ENCODE measurements at places on chromosomes 1 and 21.

DNA sequence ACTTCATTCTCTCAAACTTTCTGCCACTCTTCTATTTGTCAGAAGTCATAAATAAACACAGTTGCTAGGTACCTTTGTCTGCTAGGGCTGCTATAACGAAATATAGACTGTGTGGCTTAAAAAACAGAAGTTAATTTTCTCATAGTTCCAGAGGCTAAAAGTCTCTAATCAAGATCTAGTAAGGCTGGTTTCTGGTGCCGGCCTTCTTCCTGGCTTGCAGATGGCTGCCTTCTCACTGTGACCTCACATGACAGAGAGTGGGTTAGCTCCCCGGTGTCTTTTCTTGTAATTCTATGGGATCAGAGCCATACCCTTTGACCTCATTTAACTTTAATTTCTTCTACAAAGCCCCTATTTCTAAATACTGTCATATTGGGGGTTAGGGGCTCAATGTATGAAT is 5.9 kb downstream of the PDC start:
- peak; percentile 37 for DNase-seq

GRCh38 chr1:75618382-75618781 is 7.5 kb upstream of the SLC44A5 start:
- DNase-seq, result no peak

DNA sequence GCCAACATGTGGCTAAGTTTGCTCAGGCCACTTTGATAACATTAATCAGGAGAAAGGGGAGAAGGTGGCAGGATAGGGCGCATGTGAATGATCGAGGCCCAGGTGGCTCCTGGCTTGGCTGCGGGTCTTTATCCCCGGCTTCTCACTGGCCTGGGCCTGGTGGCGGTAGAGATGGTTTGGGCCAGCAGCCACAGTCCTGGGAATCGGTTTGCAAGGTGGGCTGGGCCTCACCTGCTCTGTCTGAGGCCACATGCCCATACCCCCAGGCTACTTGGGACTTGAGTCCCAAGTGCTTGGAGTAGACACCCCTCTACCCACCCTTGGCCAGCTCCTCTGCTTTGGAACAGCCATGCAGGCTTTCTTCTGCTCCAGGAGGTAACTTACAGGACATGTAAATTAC is 49.7 kb upstream of the DISP3 start:
- no peak for DNase-seq

DNA sequence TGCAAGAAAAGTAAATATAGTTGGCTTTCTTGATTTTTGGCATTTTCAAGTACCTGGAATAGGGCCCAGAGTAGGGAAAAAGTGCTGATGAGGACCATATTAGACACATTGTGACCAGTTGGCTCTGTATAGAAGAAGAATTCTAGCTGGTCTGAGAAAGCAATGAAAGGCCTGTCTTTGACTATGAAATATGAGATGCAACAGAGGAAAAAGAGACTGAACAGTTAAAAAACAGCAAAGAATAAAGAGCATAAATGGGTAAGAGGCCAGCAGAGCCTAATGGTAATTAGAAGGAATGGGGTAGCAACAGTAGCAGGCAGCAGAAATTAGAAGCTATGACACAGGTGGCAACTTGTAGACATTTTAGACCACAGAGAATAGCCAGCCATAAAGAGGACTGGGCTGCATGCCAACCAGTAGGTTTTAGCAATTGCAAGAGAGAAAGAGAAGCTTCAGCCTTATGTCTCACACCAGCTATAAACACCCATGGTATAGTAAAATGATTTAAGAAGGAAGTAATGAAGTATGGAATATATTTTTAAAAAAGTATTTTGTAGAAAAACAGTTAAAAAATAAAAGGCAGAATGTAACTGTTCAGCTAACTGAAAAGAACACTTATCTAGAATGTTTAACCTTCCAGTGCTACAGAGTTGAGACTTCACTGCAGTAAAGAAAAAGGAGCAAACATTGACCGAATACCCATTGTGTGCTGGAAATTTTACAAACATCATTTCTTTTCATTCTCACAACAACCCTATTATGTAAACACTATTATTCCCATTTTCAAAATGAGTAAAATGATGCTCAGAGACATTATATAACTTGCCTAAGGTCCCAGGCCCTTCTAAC is 114.1 kb downstream of the LHX4 start:
- DNase-seq, result peak; percentile 74

DNA sequence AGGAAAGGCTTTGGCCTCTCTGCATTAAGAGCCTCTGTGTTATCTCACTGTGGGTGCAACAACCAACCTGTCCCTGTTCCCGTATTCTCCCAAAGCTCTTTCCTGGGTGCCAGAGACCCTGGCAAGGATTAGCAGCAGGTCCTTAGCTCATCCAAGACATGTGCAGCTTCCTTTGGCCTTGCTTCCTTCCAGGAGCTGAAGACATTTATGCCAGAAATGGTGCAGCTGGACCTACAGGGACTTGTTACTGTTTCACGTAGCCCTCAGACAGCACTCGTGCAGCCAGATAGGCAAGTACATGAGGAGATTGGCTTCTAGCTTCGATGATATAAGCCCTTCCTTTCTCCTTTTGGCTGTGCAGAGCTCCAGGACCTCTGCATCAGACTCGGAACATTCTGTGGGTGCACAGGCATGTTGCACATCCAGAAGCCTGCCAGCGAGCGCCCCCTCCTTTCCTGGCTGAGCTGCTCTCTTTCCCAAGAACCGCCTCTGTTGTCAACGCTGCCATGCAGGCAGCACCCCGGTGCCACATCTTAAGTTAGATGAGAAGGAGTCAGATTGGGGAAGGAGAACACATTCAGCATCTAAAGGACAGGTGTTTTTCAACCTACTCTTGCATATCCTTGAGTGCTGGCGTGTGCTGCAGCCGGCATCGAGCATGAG is 284.5 kb upstream of the PLXNA2 start:
- DNase-seq, result no peak

GRCh38 chr21:36190736-36191135 is 34.1 kb downstream of the DOP1B start:
- no peak for DNase-seq

- no peak for DNase-seq
These were observed 17.8 kb upstream of the OVAAL start for GRCh38 chr1:180540697-180541594.

- no peak for DNase-seq
These were observed at the start of gene TFF1 for GRCh38 chr21:42366292-42367010. TSS of gene TFF1 (minus strand) at chr21:42366535. CDS start at chr21:42366495, 40 bp downstream.

GRCh38 chr1:209807509-209807908 is 1.6 kb upstream of the IRF6 start:
- DNase-seq, result no peak

- peak; percentile 76 for DNase-seq
These were observed 1.1 kb upstream of the GADD45A start for GRCh38 chr1:67683766-67684525.

DNA sequence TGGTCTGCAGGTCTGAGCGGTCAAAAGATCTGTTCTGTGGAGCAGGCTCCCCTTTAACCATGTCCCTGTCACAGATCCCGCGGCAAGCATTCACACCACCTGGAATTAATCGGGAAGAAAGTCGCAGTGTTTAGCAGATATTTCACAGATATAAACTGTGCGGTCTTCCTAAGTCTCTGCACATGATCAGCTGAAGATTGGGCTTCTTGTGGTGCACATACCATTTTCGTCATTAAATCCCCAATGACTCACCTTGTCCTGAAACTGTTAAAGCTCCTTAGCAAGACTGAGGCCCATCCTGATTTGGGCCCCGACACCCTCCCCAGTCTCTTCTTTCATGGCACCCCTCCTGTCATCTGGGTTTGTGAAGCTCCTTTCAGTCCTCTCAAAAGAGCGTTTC is 158.8 kb downstream of the KIF26B start:
- no peak for DNase-seq

DNA sequence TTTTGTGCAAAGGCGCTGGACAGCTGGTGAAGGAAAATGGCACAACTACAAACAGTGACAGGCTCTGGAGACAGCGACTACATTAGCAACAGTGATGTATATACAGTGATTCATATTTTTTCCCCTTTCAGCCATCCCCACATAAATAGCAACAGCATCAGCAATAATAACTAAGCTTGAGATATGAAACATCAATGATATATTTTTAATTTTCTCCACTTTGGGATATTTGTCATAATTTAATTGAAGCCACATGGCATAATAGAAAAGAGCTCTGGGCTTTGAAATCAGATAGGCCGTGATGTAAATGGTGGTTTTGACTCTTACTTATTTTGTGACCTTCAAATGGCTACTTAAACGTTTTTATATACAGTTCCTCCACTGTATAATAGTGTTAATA is 764.3 kb upstream of the PRMT6 start:
- no peak for DNase-seq

- no peak for DNase-seq
These were observed 30.3 kb upstream of the ECE1 start for GRCh38 chr1:21320410-21321108.

GRCh38 chr1:176244851-176245250 is 37.8 kb upstream of the COP1 start:
- DNase-seq, result no peak

- no peak for DNase-seq
These were observed 18.6 kb downstream of the AKT3 start for GRCh38 chr1:243831463-243831862.

DNA sequence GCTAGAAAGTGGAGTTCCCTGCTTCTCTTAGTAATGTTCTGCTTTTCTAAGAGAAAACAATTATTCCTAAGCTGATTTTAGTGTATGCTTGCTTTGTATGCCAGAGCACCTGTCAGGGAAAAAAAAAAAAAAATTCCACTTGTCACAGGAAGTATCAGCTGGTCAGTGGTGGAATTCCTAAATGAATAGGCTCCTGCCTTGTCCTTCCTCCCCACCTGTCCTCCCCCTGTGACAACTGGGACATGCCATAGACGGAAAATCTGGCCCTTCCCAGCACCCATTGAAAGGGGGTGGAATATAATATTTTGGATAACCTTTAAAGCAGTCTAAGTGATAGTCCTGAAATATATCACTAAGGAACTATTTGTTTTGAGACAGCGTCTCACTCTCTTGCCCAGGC is 10.8 kb downstream of the FNDC5 start:
- no peak for DNase-seq

DNA sequence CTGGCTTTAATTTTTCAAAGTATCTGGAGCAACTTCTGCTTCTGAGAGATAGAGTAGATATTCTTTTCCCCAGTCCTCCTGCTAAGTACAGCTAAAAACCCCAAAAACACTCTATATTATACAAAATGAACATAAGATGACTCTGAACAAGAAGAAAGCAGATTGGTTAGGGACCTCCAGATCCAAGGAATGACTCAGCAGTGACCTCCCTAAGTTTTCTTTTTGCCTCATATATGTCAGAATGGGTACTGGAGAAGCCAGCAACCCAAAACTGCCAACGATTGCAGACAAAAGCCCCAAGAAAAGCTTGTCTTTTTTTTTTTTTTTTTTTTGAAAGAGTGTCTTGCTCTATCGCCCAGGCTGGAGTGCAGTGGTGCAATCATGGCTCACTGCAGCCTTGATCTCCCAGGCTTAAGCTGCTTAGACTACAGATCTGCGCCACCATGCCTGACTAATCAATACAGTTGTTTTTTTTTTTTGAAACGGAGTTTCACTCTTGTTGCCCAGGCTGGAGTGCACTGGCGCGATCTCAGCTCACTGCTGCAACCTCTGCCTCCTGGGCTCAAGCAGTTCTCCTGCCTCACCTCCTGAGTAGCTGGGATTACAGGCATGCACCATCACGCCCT is 22.7 kb downstream of the NDUFS5 start:
- DNase-seq, result no peak

DNA sequence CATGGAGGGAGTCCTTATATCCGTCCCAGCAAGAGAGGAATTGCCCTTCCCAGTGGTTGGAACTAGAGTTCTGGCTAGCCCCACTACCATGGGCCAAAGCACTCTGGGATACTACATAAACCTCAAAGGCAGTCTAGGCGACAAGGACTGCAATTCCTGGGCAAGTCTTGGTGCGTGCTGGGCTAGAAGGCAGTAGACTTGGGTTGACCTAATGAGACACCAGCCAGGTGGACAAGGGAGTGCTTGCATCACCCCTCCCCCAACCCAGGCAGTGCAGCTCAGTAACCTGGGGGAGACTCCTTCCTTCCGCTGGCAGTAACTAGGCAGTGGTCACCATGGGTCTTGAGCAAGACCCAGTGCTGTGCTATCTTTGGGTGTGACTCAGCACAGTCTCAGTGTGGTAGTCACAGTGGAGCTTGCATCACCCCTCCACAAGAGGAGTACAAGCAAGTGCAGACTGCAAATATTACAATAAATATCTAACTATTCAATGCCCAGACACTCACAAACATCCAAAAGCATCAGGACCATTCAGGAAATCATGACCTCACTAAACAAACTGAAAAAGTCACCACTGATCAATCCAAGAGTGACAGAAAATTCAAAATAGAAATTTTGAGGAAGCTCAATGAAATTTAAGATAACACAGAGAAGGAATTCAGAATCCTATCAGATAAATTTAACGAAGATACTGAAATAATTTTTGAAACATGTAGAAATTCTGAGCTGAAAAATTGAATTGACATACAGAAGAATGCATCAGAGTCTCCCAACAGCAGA is 84.7 kb upstream of the LYPLAL1 start:
- DNase-seq, result peak; percentile 86

- DNase-seq, result no peak
These were observed 13.3 kb upstream of the BRWD1 start for GRCh38 chr21:39326607-39327307.

DNA sequence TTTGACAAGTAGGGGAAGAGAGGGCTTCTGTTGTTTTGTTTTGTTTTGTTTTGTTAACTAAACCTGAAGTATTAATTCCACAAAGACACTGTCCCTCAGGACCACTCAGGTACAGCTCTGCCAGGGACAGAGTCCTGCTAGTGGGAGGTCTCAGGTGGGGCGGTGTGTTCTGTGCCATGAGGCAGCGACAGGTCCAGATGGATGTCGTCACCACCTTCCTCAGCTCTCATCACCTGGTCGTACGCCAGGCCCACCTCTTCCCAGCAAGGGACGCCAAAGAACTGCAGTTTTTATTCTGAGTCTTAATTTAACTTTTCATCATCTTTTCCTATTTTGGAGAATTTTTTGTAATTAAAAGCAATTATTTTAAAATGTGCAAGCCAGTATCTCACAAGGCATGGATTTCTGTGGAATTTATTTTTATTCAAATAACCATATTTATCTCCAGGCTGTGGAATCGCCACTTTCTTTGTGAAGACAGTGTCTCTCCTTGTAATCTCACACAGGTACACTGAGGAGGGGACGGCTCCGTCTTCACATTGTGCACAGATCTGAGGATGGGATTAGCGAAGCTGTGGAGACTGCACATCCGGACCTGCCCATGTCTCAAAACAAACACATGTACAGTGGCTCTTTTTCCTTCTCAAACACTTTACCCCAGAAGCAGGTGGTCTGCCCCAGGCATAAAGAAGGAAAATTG is 62.5 kb downstream of the POFUT2 start:
- no peak for DNase-seq

DNA sequence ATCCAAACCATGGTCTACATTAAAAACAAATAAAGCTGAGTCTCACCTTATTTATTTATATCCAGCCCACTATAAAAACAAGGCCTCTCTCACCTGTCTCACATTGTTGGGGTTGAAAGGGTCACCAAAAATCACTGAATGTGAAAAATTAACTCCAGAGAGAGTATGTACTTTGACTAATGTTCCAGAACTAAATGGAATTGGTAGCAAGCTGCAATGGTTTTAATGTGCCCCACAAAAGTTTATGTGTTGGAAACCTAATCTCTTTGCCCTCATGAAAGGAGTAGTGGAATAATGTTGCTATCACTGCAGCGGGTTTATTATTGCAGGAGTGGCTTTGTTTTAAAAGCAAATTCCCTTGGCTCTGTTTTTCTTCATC is 230.3 kb downstream of the LTN1 start:
- DNase-seq, result no peak
